ENCODE measurements at places on chromosomes 1 and 21.

- no peak for DNase-seq
These were observed 46.2 kb downstream of the PEX14 start for GRCh38 chr1:10520952-10521351.

DNA sequence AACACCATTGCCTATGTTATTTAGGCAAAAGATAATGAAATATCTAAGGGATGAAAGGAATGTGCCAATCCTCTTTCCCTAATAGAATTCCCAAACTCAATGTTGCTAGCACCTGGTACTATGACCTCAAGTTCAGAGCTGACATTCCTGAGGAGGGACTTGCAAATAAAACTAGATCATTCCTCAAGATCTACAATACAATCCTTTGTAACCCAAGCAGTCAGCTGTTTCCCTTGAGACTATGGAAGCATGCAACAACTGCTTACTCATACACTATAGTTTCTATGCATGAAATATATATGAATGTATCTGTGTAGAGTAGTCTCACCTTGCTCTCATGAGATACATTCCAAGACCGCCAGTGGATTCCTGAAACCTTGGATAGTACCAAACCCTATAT is 65.0 kb downstream of the ABL2 start:
- no peak for DNase-seq

DNA sequence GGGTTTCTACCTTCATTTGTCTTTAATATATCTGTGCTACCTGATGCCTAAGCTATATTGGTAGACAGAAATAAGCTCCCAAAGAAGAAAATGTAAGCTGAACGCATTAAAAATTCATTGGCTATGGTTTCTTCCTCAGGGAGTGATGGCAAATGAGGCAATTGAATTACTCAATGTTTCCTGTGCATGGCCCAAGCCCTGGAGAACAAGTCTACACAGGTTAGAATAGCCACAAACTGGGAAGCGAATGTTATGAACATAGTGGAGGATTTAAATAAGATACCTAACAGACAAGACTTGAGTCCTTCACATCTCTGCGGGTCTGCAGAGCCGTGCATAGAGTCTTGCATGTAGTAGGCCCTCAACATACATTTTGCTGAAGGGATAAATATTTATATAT is 350.3 kb downstream of the RWDD3 start:
- DNase-seq, result no peak

GRCh38 chr21:42557420-42557819 is 43.8 kb downstream of the SLC37A1 start:
- DNase-seq, result no peak

- no peak for DNase-seq
These were observed 1.9 kb upstream of the IL24 start for GRCh38 chr1:206895325-206895724.

DNA sequence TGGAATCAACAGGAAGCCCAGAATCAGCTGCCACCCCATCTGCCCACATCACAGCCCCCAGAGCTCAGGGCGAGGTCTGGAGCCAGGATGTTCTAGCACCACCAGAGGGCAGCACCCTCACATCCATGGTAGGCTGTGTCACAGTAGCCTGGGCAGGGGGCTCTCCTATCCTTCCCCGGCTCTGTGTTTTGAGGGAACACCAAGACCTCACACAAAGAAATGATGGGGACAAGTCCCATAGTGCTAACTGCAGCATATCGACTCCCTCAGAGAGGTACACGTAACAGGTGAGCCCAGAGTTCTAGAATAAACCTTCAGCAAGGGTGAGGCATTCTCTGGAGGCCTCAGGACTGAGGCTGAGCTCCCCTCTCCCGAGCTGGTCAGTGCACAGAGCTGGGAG is 2.3 kb upstream of the KCNC4 start:
- peak; percentile 46 for DNase-seq

DNA sequence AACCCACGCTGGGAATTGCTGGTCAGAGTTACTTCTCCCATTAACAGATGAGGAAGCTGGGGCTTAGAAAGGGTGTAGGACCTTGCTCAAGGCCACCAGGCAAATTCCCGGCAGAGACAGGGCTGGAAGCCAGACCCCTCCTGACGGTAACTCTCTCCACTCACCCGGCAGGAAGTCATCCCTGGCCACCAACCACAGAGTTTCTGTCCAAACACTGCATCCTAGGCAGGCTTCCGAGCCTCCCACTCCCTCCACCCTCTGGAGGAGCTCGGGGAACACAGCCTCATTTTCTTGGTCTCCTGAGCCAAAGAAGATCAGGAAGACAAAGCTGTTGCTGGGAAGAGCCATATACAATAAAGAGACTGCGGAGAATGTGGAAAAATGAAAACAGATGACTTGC is 25.0 kb upstream of the ZNF436 start:
- no peak for DNase-seq

- peak; percentile 83 for DNase-seq
These were observed 449 bp upstream of the RCAN3 start for GRCh38 chr1:24502065-24502708.

GRCh38 chr1:211527006-211527405 is 35.0 kb upstream of the RD3 start:
- DNase-seq, result no peak

GRCh38 chr1:220990427-220991339 is 111.4 kb downstream of the HLX start:
- no peak for DNase-seq

DNA sequence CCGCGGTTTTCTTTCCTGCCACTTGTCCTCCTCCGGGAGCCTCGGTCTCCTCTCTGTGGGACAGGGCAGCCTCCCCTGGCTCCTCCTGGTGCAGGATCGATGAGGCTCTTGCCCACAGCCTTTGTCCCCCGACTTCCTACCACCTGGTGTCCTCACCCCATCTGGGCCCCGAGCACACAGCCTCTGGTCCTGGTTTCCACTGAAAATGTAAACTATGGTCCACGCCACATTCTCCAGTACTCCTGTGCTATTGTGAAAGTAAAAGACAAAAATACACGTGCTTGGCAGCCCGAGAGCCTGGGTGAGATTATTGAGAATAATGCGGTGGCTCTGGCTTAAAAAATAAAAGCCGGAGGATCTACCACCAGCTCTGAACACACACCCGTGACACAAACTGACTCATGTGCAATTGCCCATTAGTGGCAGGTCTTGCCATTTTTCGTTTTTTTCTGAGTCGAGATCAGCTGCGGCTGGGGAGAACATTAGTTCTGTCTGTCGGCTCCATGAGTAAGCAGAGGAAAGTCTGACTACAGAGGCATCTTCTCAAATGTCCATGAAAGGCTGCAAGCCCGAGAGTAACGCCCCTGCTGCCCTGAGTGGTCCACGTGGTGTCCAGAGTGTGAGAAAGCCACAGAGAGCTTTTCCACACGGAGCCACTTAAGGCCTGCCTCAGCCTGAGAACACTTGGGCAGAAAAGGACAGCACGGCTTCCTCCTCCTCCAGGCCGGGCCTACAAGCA is 5.7 kb upstream of the COL6A2 start:
- no peak for DNase-seq

DNA sequence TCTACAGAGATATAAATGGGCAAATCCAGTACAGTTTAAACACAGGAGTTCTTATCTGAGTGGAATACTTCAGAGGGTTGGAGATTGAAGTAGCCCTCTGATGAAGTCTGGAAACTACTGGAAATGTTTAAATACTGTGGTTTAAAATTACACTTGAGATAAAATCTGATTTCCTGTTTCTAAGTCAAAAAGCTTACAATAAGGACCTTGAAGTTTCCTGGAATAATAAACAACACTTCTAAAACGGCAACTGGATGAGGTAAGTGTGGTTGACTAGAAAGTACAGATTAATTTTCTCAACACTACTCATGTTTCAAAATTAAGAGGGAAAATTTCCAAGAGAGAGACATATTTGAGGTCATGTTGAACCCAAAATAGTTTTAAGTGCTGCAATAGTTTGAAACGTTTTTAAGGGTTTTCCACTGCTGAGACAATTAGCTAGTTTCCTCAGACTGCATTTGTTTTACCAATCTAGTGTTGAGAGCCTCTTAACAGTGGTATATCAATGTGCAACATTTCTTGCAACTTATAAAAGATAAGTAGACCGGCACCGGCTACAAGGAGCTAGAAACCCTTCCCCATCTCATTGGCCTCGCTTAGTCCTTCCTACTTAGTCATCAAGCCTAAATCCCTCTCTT is 27.4 kb downstream of the KCNA3 start:
- no peak for DNase-seq

- no peak for DNase-seq
These were observed 119.4 kb upstream of the F3 start for GRCh38 chr1:94660994-94661393.

GRCh38 chr1:88897070-88897730 is 5.8 kb upstream of the GTF2B start:
- no peak for DNase-seq

DNA sequence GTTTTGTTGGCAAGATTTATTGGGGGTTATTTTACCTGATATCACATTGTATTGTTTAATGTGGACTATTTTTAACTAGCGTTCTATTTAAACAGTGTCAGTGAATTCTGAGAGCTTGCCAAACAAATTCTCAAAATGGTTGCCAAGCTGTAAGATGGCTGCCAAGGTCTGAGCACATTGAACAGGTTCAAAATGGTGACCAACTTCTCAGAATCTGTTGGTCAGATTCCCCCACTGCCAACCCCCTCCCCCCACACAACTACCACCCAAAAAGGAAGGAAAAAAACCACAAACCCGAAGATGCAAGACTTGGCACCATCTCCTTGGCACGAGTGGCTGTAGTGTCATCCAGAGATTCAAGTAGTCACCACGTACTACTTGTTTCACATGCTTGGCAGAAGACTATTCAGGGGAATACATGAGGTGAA is 159.1 kb downstream of the NFIA start:
- DNase-seq, result no peak

GRCh38 chr1:215749414-215749813 is 182.3 kb downstream of the KCTD3 start:
- DNase-seq, result no peak

DNA sequence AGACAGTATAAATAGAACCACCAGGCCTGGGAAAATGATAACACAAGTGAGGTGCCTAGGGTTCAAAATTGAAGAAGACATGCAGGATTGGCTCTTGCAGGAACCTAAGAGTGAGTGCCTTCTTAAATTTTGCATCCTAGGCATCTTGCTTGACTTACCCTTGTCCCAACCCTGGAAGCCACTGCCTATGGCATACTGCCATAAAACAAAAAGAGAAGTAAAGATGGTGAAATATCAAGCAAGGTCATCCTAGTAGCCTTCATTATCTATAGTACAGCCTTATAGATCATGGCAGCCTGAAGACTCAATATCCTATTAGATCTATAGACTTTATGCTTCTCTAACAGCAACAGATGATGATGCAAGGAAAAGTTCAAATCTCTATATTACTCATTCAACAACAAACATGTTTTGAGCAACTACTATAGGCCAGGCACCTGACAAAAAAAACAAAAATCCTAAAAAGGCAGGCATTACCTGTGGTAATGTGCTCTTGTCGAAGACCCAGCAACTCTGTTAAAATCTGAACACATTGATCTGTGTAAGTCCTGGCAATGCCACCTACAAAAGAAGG is 6.3 kb downstream of the AP4B1 start:
- DNase-seq, result no peak

- no peak for DNase-seq
These were observed 145.5 kb downstream of the CRB1 start for GRCh38 chr1:197413564-197413963.

DNA sequence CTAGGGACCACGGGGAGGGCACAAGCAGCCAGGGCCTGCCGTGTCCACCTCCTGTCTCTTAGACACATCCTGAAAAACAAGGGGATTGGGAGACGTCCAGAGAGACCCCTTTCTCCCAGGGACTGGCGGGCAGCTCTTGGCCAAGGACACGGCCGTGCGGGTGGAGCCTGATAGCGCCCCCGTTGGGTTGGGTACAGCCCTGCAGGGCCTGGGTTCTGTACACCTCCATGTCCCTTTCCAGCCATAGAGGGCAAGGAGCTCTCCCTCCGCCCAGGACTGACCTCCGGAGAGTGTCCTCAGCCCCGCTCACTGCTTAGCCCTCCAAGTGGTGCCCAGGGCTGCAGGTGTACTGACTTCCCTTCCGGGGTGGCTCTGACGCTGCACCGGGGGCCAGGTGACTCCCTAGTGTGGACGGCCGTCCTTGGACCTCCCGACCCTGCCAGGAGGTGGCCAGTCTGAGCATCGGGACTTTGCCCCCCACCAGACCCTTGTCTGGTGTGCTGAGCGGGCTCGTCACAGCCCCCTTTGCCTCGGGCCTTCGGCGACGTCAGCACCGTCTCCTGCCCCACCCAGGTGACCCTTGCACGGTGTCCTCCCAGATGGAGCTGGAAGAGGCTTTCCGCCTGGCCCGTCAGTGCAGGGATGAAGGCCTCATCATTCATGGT is 5.8 kb downstream of the PRKCZ start:
- no peak for DNase-seq

GRCh38 chr1:91712393-91712792 is 173.6 kb downstream of the TGFBR3 start:
- DNase-seq, result no peak

GRCh38 chr21:31922881-31923280 is 50.1 kb downstream of the HUNK start:
- no peak for DNase-seq

GRCh38 chr1:94093996-94094395 is 27.0 kb downstream of the ABCA4 start:
- DNase-seq, result no peak

DNA sequence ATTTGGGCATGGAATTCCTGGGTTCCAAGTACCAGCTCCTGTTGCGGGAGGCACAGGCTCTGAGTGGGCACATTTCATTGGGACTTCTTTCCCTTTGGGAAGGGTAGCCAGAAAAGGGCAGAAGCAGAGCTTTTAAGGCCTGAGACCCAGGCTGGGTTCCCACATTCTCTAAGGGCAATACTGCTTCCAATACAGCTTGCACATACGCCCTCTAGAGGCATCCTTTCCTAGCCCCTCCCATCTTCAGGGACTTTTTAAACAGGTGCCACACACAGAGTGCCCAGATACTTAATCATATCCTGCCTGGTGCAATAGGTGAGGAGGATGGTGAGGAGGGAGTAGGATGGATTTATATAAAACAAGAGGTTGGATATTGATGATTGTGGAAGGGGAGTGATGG is 5.7 kb downstream of the GPR88 start:
- no peak for DNase-seq

DNA sequence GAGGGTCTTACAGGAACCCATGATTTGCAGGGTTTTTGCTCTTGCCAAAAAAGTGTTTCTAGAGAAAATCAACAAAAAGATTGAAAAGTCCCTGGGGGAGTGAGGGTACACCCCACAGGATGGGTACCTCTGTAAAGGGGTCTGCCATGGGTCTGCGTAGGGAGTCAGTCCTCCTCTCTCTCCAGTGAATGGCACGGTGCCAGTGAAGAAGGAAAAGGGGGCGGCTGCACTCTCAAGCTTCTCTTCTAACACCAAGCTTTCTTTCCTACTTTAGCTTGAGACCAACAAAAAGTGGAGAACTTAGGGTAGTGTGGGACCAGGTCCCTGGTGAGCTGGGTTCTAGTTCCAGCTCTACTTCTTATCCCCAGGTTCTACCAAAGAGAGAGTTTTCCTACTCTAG is 87.4 kb downstream of the GLUL start:
- DNase-seq, result no peak

- DNase-seq, result no peak
These were observed 396.6 kb downstream of the NPHP4 start for GRCh38 chr1:5595531-5596170.

GRCh38 chr1:165671526-165671925 is 26.8 kb downstream of the ALDH9A1 start:
- DNase-seq, result no peak

- DNase-seq, result no peak
These were observed 909.4 kb downstream of the ADGRL2 start for GRCh38 chr1:82710091-82710490.
